ENCODE measurements at places on chromosomes 1 and 21.

DNA sequence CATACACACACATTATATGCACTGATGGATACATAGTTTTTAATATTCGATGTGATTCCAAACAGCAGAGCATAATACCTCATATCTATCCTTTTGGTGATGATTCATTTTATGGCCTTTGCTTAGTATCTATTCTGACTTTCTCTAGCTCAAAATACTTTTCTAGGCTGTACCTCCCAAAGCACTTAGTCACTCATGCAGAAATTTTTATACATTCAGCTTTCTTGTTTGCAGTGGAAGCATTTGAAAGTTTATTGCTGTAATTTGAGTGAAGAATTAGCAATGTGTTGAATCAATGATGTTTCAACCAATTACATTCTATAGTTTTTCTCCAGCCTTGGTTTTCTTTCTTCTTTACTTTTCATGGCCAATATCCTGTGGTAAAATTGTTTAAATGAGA lies 66.7 kb downstream of the LBR start:
- no peak for DNase-seq

DNA sequence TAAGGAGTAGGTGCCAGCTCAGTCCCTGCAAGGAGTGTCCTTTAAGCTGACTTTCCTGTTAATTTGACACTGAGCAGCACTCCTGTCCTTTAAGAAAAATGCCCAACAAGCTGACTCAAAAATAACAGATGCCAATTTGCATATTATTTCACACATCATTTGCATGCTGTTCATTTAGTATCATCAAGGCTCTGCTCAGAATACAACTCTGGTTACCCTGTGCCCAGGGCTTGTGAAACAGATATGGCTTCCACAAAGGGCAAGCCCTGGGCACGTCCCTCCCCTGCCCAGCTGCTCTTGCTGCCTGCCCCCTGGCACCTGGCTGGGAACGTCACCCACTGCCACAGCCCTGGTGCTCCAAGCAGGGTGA lies 10.3 kb downstream of the KCNN3 start:
- no peak for DNase-seq

DNA sequence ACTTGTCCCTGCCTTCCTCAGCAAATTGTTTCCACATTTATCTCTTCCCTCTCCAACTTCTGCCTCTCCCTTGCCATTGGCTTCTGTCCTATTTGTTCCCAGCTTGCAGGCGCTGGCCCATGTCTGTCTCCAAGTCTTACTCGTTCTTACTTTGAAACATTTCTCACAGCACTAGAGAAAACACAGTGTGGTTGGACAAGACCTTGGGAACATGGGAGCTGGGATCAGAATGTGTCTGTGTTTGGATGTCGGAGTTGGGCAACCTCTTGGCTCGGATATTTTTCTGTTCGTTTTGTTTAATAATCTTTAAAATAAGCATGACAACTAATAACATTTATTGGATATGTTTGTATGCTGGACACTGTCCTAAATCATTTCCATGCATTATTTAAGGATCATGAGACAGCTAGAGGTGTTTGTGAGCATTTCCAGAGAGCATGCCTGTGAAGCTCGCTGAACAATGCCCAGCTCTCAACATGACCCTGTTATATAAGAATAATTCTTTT lies 5.9 kb upstream of the BRWD1 start:
- no peak for DNase-seq

DNA sequence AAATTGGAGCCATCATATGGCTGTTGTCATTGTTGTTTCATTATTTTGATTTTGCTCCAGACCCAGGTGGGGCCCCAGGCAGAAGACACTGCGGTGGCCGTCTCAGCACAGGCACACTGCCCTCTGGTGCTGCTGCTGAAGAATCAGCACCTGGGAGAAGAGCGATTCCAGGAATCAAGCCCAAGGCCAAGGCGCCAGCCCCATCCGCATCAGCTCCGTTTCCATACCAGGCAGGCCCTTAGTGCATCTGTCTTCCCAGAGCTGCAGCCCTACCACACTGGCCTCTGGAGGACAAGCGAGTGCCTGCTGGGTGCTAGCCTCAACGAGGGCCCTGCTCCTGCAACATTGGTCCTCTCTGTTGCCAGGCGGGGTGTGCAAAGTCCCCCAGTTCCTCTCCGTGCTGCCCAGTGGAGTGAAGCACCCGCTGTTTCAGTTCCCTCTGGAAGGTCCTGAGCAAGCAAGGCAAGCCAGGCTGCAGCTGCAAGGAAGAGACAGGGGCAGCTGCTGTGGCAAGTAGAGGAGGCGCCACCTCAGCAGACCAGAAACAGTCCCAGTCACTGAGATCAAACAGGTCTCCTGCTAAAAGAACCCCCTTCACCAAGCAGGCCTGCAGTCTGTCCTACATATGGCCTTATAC lies 5.2 kb downstream of the GRIK3 start:
- no peak for DNase-seq

- no peak for DNase-seq
These were observed 3.9 kb downstream of the LYPD8 start for GRCh38 chr1:248751635-248752034.

DNA sequence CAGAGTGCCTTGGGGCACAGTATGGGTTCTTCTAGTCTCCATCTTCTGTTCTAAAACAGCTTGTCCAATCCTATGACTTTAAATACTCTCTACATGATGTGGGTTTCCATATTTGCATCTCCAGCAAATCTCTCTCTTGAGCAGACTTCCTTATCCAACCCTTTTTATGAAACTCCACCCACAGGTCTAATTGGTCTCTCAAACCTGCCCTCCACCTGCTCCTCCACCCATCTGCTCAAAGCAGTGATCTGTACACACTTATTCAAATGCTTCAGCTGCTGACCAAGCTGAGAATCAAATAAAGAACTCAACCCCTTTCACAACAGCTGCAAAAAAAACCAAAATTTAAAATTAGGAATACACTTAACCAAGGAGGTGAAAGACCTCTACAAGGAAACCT lies 11.5 kb downstream of the MCOLN2 start:
- no peak for DNase-seq

DNA sequence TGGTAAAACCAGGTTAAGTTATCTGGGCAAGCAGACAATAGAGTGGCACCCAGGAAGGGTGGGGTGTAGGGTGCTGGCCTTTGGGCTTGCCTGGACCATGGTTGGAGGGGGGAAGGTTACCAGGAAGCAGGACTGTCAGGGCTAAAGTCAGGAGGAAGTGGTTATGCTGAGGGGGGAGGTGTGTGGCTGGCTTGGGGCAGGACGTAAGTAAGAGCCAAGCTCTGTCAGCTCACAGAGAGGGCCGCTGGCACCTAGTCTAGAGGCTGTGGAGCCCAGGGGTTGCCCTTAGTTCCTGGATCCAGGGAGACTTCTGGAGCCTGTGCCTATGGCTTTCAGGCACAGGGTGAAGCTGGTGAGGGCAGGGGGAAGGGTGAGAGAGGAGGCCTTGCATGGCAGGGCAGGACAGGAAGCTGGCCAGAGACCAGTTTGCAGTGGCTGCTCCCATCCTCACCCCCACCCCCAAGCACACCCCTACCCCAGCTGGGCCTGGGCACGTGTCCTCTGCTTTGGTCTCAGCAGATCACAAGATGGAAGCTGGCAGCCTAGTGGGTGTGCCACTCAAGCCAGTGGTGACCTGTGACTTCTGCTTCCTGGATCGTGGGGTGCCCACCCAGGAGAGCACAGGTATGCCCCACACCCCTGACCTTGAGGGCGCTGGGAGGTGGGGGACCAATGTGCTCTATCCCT lies 20.5 kb upstream of the SMYD3 start:
- DNase-seq: no peak

- DNase-seq: no peak
These were observed 35.9 kb upstream of the MTMR11 start for GRCh38 chr1:149972547-149972946.

DNA sequence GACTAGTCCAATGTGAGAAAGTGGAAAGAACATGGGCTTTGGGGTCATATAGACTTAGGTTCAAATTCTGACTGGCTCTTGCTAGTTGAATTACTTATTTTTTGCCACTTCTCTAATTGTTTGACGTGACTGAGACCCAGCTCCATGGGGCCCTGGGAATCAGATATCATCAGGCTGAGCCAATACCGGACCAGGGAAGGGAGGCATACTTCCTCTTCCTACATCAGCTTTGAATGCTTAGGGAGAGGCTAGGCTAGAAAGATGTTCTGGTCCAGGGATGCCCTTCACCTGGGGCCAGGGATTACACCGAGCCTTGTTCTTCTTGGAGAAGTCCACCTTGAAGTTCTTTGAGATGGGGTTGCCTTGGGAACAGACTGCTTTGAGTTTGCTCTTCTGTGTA lies 3.7 kb upstream of the NR1I3 start:
- no peak for DNase-seq

DNA sequence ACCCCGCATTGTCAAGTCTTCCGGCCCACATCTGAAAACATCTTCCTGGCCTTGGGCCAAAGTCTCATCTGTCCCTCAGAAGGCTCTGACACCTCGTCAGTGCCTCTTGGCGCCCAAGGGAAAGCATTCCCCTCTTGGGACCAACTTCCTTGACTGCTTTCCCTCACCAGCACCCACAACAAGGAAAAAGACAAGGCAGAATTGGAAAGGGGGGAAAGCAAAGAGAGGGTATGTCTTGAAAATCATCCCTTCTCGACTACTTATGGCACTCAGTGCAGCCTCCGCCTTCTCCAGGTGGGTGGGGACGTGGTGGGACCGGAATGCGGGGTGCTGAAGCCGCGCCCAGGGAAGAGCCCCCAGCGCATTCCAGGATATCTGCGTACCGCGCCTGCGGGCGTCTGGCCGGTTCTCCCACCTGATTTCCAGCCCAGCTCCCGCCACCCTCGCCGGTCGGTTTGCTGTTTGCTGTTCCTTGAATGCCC lies 554 bp upstream of the SLC39A1 start:
- DNase-seq: no peak

DNA sequence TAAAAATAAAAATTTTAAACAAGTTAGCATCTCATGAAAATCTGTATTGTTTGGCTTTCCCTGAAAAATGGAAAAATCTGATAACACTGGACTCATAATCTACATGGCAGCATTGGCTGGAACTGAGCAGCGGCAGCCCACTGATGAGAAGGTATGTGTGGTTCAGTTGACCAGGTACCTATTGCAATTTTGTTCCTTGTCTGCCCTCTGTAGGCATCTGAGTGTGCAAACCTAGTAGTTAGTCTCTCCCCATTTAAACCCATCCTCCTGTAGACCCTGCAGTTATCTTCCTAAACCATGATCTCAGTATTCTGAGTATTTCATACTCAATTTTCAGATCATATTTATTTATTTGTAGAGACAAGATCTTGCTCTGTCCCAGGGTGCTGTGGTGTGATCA lies 59.4 kb upstream of the SERBP1 start:
- DNase-seq: no peak

- no peak for DNase-seq
These were observed 287.0 kb upstream of the PLXNA2 start for GRCh38 chr1:208531003-208531750.

- DNase-seq: no peak
These were observed 66.0 kb downstream of the OBSCN start for GRCh38 chr1:228273720-228274451.

DNA sequence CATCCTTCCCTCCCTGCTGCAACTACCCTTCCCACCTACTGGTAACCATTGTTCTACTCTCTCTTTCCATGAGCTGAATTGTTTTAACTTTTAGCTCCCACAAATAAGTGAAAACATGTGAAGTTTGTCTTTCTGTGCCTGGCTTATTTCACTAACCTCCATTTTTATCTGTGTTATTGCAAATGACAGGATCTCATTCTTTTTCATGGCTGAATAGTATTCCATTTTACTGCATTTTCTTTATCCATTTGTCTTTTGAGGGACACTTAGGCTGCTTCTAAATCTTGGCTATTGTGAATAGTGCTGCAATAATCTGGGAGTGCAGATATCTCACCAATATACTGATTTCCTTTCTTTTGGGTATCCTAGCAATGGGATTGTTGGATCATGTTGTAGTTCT lies 80.6 kb downstream of the NOS1AP start:
- DNase-seq: no peak

DNA sequence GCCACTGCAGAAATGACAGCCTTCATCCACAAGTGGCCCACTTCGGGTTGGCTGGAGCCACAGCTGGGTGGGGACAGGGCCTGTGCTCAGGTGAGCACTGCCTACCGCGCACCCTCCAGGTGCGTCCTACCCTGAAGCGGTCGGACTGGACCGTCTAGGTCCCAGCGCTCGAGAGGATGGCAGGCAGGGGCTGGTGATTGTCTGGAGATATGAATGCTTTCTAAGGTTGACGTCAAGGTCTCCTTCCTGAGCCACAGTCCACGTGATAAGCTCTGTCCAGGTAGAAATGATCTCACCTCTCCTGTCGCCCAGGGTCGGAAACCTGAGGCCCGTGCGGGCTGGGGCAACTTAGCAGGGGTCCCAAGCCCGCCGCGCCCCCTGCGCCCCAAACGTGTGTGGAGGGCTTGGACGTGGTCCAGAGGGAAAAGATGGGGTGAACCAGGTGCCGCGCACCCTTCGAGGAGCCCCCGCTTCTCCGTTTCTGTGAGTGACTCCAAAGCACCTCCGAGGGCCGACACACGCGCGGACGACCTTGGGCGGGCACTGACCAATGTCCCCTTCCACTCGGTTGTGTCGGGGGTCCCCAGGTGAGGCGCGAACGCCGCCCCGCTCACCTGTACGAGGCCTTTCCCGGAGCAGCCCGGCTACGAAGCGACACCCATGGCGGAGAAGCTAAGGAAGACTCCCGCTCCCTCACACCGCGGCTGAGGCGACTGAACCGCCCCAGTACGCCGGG lies 853 bp upstream of the DOP1B start:
- no peak for DNase-seq

GRCh38 chr21:17532292-17532691 lies 19.4 kb downstream of the CXADR start:
- no peak for DNase-seq

GRCh38 chr1:45499415-45499769 lies 481 bp downstream of the CCDC163 start:
- DNase-seq: no peak

GRCh38 chr1:87508247-87508787 lies 179.6 kb downstream of the LMO4 start:
- DNase-seq: no peak

- DNase-seq: no peak
These were observed 361.0 kb downstream of the ADGRL2 start for GRCh38 chr1:82161700-82162141.

DNA sequence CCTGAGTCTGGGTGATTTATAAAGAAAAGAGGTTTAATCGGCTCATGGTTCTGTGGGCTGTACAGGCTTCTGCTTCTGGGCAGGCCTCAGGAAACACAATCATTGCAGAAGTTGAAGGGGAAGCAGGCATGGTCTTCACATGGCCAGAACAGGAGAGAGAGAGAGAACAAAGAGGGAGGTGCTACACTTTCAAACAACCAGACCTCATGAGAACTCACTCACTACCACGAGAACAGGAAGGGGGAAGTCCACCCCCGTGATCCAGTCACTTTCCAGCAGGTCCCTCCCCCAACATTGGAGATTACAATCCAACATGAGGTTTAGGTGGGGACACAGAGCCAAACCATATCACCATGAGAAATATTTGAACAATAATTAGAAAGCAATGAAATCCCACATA lies 222.9 kb downstream of the FAM72C start:
- no peak for DNase-seq

DNA sequence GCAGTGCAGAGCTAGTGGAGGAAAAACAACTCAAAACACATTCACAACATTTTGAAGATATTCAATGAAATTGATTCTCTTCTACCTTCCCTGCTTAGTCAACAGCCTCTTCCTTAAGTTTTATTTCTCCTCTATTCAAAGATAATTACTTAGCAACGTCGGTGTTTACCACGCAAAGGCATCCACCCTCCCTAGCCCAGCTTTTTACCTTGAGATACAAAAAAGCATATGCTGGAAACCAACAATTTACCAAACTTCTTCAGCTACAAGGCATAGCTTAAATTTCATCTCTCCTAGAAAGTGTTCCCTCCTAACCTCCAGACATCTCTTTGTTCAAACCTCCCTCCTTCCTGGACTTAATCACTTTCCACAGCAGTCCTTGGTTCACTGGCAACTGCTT lies 102.8 kb upstream of the SOD1 start:
- no peak for DNase-seq
